Activated CD8-positive, alpha-beta memory T cell treated with anti-CD3 and anti-CD28 coated beads for 48 hours (primary cell): ENCODE measurements at places on chromosomes 3 and 15.

- DNase-seq, result no peak
Observed at GRCh38 chr15:85880501-85881190, 85.9 kb upstream of the KLHL25 start.

DNA sequence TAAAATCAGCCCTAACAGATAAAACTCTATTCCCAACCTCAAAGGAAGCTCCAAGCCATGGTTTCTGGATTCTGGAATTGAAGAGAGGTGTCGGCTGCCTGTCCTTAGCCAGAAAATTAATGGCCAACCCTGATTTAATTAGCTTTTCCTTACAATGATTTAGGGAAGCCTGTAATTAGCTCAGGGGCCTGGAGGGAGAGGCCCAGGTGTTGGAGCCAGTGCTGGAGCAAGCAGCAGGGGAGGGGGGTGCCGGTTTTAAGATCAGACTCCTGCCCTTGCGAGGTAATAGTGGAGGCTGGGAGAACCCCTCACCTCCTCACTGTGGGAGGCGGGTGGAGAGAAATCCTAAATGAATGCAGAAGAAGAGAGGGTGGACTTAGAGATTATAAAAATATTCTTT lies 14.7 kb upstream of the ATP2B2 start:
- DNase-seq, result no peak

DNA sequence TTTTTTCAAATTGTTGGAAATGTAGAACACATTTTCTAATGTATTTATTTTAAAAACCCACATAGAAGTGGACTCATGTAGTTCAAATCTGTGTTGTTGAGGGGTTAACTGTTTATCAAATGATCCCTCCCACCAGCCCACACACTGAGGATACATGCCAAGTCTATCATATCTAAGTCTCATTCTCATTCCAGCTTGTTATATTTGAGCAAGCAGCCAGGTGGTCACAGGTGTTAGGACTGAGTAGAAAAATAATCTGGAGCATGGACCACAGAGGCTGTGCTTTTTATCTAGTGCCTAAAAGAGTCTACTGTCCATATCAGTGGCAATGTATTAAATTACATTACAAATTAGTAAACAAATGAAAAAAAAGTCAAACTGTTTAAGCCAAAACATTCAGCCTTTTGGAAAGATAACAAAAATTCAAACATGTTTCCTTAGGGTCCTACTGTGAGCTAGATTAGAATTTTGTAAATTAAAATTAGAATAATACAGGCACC lies 20.7 kb upstream of the SPESP1 start:
- no peak for DNase-seq

DNA sequence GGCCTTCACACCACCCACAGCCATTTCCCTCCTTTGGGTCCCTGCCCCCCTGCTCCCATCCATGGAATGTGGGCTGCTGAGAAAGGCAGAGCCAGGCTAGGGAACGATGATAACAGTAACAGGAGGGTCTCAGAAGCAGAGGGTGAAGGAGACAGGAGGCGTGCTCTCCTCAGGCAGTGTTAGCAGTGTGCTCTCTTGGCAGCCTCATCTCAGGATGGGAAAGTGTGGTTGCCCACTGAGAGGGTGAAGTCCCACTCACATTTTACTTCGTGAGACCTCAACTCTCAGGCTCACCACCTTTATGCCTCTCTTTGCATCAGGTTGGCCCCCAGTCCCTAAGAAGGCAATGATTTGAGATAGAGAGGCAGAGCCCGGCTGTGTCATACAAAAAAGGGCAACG lies 24.5 kb downstream of the TIGIT start:
- DNase-seq, result no peak

DNA sequence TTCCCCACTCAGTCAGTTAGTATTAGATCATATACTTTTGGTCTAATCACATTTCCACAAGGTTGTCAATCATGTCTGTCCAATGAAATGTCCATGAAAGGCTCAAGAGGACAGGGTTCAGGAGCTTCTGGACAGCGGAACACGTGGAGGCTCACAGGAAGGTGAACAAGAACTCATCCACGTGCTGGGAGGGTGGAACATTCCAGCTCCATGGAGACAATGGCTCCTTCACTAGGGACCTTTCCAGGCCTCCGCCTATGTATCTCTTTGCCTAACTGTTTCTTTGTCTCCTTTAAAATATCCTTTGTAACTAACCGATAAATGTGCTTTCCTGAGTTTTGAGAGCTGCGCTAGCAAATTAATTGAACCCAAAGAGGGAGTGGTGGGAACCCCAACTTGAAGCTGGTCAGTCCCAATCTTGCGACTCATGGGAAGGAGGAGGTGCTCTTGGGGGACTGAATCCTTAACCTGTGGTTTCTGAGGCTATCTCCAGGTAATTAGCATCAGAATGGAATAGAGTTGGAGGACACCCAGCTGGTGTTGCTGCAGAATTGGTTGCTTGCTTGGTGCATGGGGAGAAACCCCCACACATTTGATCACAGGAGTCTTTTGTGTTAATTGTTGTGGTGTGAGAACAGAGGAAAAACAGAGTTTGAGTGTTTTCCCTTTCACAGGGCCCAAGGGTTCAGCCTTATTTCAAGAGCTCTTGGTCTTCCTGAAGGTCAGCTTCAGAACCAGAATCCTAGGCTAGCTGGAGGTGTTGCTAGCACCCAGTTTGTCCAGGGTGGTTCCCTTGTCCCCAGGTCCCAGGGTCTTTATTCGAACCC lies 3.0 kb upstream of the TKT start:
- no peak for DNase-seq
